COLO829 (cell line): ENCODE measurements at places on chromosomes 16 and 17.
A peak's percentile ranks its signal among the peaks of the same experiment; 100 is the strongest.

DNA sequence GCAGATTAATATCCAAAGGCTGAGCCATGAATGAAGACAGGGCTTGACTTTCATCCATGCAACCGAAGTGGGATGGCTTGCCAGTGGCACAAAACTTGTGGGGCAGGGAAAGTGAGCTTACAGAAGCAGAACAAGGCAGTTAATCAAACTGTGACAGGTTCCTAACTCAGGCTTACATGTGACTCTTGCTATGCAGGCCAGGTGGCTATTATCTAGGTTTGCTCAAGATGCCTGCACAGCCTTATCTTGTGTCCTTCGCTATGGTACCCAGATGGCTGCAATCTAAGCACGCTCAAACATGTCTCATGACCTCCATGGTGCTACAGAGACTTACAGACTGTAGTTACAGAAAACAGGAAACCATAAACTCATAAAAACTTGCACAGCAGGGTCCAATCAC lies 8.6 kb upstream of the DNAH9 start:
- no peak for DNase-seq

- DNase-seq, result no peak
Measured at GRCh38 chr16:17565605-17566004, 94.8 kb upstream of the XYLT1 start.

DNA sequence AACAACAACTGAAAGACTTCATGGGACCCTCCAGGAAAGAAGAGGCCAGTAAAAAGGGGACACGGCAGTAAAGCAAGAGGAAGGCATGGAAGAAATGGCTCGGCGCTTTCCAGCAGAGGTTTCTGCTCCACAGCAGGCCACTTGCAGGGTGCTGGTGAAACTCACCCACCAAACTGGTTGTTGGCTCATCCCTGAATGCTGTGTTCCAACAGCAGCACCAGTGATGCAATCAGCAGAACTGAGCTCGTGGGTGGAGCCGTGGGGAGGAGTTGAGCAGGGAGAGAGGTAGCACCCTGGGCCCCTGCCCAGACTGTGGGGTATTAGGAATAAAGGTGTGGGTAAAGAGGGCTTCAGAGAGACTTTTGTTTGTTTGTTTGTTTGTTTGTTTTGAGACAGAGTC lies 62.8 kb upstream of the ADCY9 start:
- no peak for DNase-seq

- DNase-seq, result no peak
Measured at GRCh38 chr16:53198933-53199332, 144.1 kb downstream of the CHD9 start.

DNA sequence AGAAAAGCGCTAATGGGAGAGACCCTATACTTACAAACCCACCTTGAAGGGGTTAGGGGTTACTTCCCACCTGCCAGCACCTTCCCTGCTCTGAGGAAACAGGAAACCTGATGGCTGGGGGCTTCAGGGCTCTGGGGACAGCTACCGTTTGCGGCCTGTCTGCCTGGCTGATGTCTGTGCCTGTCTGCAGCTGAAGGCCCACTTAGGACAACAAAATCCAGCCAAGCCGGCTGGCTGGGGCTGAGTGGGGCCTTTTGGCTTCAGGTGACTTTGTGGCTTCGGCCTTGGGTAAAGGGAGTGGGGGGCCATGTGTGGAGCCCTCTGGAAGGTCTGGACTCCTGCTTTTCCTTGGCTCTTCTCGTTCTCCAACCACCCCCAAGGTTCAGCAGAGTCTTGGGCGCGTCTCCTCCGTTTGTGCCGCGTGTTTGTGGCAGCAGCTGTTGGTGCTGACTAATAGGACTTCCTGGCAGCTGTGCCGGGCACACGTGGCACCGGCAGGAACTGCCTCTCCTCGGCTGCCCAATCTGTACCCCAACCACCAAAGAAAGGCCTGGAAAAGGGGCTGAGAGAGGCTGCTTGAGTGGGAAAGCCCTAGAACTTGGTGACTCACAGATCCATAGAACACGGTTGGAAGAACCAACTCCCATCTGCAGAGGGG lies 186.7 kb downstream of the MSI2 start:
- no peak for DNase-seq

DNA sequence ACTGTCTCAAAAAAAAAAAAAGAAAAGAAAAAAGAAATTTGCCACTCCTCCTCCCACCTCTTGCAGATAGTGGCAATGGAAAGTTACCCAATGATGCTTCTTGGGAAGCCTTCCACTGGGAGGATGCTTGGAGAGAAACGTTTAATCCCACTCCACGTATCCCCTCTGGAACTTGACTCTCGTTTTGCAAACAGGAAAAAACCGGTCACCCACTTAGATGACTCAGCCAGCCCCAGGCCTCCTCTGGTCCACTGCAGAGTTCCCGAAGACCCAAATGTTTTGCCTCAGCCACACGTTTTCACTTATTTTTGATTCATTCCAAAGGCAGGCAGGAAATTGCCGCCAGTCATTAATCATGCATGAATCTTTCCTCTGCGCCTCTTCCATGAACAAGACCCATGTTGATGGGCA lies 9.3 kb upstream of the TNFRSF17 start:
- DNase-seq, result no peak

- no peak for DNase-seq
Measured at GRCh38 chr17:78133971-78134898, 3.7 kb downstream of the TMC8 start.

DNA sequence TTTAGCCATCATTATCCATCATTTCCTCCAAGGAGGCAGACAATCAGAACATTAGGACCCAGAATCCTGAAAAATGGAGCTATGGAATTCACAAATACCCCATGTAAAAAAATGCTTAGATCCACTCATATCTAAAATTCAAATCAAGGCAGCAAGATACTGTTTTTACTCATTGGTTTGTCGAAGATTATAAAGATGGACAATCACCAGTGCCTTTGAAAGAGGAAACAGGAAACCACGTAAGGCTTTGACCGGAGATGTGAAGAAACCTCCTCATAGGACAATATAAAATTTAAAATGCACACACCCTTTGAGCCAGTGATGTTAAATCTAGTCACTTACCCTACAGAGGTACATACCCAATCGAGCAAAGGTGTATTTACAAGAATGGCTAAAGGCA lies 130.0 kb downstream of the XYLT1 start:
- no peak for DNase-seq

DNA sequence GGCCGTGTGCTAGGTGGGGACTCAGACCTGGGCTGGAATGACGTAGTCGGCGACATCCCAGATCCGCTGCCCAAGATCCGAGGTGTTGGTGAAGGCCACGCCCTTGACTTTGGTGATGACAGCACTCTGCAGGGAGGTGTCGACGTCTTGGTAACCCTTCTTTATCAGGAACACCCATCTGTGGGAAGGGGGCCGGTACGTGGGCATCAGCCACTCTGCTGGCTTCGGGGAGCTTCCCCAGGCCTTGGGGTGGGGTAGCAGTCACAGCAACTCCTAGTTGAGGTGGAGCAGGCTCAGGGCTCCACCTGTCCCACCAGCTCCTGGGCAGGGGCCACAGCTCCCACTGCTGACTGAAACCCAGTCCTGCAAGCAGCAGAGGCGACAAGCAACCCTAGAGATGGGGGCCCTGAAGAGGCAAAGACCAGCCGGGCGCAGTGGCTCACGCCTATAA lies 4.3 kb downstream of the P2RX5 start:
- DNase-seq, result no peak

GRCh38 chr17:64492481-64493109 lies 4.3 kb downstream of the POLG2 start:
- DNase-seq, result no peak

DNA sequence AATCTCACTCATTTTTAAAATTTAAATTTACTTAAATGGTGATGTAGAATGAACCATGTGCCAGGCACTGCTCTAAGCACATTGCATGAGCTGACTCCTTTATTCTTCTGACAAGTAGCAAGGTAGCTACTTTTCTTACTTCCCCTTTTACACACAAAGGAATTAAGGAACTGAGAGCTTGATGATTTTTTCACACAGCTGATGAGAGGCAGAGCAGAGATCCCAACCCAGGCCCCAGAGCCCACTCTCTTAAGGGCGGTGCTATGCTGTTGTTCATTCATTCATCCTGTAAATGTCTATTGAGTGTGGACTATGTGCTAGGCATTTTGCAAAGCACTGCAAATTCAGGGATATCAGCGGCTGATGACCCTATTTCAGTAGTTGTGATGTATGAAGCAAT lies 17.9 kb downstream of the SEC14L5 start:
- DNase-seq, result no peak

DNA sequence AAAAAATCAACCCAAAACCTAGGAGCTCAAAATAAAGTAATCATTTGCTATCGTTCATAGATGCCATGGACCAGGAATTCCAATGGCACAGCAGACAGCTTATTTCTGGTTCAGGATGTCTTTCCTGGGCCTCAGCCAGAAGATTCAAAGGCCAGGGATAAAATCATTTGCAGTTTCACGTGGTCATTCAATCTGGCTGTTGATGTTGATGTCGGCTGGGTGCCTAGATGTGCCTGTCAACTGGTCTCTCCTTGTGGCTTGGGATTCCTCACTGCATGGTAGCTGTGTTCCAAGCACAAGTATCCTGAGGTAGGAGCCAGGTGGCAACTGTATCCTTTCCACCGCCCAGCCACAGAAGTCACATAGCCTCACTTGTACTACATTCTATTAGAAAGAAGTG lies 10.7 kb upstream of the EPX start:
- DNase-seq, result no peak

DNA sequence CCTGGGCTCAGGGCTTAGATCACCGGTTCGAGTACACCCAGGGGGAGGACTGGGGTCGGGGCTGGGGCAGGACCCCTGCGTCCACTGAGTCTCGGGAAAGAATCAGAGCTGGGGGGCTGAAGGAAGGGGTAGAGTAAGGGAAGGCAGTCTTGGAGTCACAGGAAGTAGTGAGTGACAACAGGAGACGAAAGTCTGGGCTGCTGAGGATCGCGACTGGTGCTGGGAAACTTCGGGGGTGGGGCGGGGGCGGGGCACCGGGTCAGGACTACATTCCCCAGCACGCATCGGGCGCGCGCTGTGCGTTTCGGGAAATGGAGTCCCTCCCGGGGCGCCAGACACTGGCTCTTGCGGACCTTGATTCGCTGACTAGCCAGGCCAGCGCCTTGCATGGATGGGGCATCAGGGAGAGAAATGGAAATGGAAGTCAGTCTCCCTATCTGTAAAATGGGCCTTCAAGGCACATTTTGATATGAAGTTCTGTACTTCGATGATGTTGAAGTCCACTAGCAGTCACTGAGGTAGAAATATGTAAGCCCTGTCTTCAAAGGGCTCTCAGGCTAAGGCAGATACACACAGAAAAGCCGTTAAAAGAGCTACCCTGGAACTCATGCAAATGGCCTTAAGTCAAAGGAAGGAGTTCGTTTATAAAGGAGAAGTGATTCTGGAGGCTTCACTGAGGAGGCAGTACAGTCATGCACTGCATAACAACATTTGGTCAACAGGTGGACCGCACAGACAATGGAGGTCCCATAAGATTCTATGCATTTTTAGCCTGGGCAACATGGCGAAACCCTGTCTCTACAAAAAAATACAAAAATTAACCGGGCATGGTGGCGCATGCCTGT lies 697 bp downstream of the CTF1 start:
- DNase-seq, result peak; percentile 77

DNA sequence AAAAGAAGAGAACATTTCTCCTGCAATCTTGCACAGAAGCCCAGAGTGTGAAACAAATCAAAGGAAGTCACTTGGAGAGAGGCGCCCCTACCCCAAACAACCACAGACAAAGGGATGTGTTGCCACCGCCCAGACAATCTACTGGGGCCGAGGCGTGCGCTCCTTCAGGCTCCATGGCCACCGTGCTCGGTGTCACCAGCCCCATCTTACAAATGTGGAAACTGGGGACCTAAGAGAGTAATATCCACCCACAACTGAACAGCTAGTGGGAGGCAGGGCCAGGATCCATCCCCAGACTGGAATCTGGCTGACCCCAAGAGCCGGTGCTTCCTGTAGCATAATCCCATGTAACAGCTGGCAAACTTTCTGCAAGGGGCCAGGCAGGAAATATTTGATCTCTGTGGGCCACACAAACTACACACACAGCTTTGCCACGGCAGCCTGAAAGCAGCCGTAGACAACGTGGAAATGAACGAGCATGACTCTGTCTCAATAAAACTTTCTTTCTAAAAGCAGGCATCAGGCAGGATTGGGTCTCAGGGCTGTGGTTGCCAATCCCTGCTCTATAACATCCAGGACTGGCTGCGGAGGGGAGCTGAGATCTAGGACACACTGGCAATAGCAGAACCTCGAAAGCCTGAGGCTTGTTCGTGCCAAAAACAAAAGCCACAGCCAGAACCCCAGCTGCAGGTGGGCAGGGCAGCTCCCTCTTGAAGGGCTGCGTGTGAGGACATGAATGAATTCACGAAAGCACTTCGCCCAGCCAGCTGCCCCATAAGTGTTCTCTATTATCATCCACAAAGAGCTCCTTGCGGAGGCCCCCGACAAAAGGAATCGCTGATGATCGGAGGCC lies 26.6 kb upstream of the GINS2 start:
- no peak for DNase-seq

- DNase-seq, result no peak
Measured at GRCh38 chr17:76940738-76941350, 72.6 kb downstream of the MGAT5B start.

GRCh38 chr16:31460582-31461002 lies 1.3 kb downstream of the ARMC5 start:
- no peak for DNase-seq

DNA sequence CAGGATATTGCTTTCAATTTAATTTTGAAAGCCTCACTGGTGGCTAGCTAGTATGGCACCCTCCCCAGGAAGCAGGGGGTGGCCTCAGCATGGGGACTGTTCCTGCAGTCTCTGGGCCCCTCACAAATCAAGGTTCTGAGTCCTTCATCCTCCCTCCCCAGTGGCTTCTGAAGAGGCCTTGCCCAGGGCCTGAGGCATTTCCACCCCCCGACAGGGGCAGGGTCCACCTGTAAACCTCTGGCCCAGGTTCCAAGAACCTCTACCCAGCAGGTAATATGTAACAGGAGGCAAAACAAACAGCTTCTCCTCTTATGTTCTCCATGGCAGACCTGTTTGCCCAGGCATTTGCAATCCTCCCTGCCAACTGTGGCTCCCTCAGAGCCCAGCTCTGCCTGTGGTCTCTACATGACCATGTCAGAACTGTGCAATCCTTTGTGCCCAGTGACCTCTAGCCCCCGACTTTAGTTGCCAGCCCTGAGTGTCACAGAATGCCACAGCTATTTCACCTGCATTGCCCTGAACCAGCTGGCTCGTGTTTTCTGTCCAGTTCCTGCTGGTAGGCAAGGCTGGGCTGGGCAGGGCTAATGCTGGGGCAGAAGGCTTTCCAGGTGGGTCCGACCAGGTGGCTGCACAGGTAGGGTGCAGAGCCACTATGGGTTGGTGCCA lies 14.3 kb downstream of the ACSF2 start:
- DNase-seq, result no peak

- no peak for DNase-seq
Measured at GRCh38 chr17:67678414-67678813, 39.3 kb upstream of the NOL11 start.

GRCh38 chr17:17493986-17494466 lies 2.2 kb downstream of the RASD1 start:
- DNase-seq, result no peak

GRCh38 chr16:10107081-10107480 lies 75.1 kb downstream of the GRIN2A start:
- DNase-seq, result no peak

- DNase-seq, result no peak
Measured at GRCh38 chr17:74663561-74663960, 40.0 kb upstream of the CD300E start.

- DNase-seq, result peak; percentile 92
Measured at GRCh38 chr17:62819511-62820221, 11.6 kb upstream of the MARCHF10 start.
